Left cardiac atrium (tissue), 4 donors: ENCODE measurements at places on chromosomes 16 and 17. TPM values are rescaled to one million over a fixed set of nuclear protein-coding genes. Genes with fewer than 3 reads are reported as not detected.

DNA sequence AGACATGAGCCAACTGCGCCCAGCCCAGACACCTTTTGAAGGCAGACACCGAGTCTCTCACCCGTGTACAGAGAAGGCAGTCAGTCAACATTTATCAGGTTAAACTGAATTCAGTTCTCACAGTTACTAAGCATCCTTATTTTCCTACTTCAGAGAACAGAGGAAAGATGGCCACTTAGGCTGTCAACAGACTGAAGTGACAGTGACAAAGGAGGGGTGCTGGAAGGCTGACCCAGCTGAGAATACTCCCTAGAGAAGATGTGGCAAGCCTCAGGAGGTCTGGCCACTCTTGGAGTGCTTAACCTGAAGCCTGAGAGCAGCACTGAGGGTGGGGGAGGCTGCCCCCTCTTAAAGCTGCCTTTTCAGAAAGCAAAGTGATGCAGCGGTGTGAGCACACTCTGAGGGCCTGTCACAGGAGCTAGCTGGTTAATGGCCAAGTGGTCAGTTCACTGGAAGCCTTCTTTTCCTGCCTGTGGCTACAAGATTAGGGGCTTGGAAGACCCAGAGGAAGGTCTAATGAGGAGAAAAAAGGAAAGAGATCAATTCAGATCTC is 51.0 kb upstream of the SREBF1 start:
- DNase-seq = no peak

- no peak for DNase-seq
Measured at GRCh38 chr16:11409398-11409797, 64.1 kb downstream of the RMI2 start.

DNA sequence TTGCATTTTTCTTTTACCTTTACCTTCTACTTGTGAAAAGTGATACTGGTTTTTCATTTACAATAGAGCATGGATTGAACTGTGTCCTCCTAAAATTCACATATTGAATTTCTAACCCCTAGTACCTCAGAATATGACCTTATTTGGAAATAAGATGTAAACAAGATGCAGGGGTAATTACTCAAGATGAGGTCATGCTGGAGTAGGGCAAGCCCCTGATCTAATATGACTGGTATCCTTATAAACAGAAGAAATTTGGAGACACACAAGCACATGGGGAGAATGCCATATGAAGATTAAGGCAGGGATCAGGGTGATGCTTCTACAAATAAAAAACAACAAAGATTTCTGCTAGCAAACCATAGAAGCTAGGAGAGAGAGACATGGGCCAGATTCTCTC is 12.2 kb downstream of the MYH13 start:
- DNase-seq = no peak

DNA sequence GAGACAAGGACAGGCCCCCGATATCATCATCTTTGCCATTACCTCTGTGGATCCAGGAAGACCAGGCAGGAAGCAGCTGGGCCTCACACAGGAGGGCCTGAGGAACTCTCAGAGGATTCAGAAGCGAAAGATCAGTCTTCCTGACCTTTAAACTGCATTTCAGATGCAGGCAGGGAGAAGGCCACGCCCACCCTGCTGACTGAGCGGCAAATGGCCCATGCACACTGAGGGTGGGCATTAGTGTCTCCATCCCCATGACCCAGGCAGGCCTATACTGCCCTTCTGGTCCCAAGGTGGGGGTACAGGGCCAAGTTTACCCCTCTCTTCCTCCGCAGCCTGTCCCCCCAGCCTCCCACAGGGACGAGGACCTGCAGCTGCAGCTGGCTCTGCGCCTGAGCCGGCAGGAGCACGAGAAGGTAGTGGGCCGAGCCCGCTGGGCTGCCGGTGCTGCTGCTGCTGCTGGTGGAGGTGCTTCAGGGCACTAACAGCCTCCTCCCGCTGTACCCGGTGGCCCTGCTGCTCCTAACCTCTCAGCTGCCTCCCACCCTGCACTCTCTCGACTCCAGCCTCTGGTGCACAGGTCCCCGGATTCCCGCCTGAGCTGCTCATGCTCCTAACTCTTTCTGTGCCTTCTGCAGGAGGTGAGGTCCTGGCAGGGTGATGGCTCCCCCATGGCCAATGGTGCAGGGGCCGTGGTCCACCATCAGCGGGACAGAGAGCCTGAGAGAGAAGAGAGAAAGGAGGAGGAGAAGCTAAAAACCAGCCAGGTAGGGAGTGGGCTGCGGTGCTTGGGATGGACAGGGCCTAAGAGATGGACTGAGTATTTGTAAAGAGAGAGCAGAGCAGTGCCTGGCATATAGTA is 6.2 kb downstream of the EPN3 start:
- DNase-seq = no peak

DNA sequence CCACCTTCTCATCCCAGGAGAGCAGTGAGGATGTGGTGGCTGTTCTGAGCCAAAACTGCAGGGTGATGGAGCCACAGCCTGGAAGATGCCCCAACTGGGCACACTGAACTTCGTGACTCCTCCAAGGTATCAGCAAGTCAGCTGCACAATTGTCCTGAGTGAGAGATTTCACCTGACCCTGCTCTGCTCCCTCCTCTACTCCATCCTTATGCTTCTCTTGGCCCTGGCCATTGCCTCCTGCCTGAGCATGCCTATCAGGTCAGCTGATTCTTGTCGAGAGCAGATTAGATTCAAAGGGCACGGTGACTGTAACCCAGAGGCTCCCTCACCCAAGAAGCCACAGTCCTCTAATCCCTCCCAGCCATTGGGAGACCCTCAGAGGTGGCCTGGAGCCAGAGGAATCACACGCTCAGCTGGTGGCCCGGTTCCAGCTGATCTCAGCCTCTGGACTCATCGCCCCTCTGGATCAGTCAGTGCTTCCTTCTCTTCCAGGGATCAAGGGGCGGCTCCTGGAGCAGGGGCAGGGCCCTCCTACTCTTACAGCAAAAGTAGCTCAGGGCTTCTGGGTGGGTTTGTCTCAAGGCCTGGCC is 7.0 kb upstream of the CYB561 start:
- no peak for DNase-seq

DNA sequence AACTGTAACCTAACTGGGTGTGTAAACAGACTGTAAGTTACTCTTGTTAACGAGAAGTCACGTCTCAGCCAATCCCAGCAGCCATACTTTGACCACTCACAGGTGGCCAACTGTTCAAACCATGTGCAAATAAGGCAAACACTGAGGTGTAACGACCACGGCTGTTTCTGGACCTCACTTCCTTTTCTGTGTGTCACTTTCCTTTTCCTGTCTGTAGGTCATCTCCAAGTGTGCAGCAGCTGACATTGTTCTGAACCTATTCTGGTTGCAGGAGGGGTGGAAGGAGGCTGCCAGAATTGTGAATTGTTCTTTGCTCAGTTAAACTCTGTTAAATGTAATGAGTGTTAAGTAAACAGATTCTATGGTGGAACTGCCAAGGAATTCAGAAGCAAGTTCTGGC is 627.4 kb downstream of the KCNJ2 start:
- no peak for DNase-seq

The HOXB8 gene
- total RNA-seq = not detected

- peak; percentile 93 for DNase-seq
Measured at GRCh38 chr17:42458497-42459255, at the start of gene ATP6V0A1. ATP6V0A1 (plus strand) TSS chr17:42458878; CDS start chr17:42460895, 2,017 bp downstream.

GRCh38 chr16:2200313-2200712 is 3.9 kb upstream of the CASKIN1 start:
- no peak for DNase-seq

The NPIPA2 gene
- total RNA-seq = 3.6 TPM

The TBC1D3G gene
- not detected for total RNA-seq

GRCh38 chr16:31427441-31428278 is 500 bp downstream of the COX6A2 start:
- peak; percentile 69 for DNase-seq

GRCh38 chr17:78665952-78666920 is 89.0 kb upstream of the DNAH17 start:
- peak; percentile 82 for DNase-seq

DNA sequence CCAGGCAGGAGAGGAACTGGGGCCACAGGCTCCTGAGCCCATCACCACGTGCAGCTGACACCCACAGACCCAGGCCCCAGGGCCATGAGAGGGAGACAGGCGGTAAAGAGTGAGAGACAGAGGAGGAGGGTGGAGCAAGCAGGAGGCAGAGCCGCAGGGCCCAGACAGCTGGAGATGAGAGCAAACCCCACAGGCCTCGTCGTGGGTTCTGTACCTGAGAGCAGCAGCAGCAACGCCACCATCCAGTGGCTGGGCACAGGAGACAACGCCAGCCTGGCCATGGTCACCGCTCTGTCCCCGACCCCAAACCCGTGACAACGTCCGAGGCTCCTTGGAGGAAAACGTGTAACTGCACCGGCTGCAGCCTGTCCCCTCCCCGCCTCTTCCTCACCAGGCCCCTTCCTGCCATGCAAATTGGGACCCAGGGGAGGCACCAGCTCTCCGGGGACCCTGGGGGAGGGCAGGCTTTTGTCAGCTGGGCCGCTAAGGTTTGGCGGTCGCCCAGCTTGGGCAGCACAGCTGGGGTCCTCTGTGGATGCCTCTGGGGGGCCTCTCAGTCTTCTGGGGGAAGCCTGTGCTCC is at the start of gene CD79B:
CD79B (minus strand) TSS at position 351 of the 581 bp plus-strand sequence; CDS start at position 281, 70 bp downstream.
- no peak for DNase-seq

The CCDC200 gene
- total RNA-seq = not detected

GRCh38 chr17:74274709-74275340 is 791 bp downstream of the DNAI2 start:
- no peak for DNase-seq

The PYDC1 gene
- not detected for total RNA-seq

DNA sequence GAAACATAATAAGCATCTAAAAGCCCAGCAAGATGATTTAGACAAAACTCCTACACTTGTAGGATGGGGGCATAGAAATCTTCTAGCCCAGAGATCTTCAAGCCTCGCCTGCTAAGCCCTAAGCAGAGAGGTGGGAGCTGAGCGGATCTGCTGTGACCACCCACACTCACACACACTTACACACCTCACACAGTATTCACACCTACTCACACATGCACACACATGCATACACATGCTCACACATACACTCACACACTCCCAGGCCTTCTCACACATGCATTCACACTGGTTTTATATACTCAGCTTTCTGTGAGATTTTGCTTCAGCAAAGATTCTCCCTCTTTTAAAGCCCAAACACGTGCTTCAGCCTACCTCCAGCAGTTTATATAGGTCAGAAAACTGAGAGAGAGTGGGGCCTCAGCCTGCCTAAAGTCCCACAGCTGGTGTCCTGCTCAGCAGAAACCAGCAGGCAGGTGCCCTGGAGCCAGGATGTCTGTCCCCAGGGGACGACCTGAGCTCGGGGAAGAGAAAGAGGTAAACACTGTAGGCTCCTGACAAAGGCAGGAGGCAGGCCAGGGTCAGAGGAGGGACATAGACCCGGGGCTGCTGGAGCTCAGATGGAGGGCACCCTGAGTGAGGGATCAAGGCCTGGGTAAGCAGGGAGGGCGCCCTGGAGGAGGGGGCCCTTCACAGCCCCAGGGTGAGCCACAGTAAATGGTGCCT is 12.0 kb upstream of the KRT19 start:
- no peak for DNase-seq

GRCh38 chr17:12637745-12638651 is 27.7 kb upstream of the MYOCD start:
- no peak for DNase-seq

- no peak for DNase-seq
Measured at GRCh38 chr17:34245351-34245905, 9.7 kb upstream of the CCL2 start.

DNA sequence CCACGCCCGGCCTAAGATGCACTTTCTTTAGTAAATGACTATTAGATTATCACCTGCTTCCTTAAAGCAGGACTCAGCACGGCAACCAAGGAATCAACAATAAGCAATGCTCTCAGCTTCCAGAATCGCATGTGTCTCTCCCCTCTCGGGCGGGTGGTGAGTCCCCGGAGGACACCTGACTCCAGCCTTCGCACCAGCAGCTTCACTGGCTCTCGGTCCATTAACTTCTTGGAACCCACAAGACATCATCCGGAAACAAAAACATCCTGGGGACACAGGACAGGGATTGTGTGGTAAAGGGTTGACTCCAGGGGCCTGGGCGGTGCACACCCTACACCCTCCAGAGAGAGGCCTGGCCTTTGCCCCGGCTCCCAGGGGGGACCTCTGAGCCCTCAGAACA is 22.7 kb downstream of the UTS2R start:
- peak; percentile 3 for DNase-seq

The TTYH2 gene
- total RNA-seq = 15.6 TPM

DNA sequence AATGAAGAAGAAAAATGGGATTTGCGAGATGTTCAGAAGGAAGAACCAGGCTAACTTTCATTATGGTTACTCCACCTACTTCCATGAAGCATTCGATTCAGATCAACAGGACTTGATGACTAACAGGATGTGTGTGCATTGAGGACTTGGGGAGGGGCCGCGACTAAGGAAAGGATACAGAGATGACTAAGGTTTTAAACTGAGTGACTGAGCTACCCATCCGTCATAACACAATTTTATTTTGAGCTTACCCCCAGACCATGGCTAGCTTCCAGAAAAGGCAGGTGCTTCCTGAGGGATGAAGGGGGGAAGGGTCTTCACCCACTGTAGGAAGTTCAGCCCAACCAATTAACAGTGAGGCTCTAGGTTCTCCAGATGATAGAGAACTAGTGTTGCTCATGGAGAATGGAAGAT is 2.5 kb upstream of the CDYL2 start:
- DNase-seq = peak; percentile 29

- DNase-seq = peak; percentile 57
Measured at GRCh38 chr16:85227946-85228862, 115.9 kb upstream of the CIBAR2 start.

DNA sequence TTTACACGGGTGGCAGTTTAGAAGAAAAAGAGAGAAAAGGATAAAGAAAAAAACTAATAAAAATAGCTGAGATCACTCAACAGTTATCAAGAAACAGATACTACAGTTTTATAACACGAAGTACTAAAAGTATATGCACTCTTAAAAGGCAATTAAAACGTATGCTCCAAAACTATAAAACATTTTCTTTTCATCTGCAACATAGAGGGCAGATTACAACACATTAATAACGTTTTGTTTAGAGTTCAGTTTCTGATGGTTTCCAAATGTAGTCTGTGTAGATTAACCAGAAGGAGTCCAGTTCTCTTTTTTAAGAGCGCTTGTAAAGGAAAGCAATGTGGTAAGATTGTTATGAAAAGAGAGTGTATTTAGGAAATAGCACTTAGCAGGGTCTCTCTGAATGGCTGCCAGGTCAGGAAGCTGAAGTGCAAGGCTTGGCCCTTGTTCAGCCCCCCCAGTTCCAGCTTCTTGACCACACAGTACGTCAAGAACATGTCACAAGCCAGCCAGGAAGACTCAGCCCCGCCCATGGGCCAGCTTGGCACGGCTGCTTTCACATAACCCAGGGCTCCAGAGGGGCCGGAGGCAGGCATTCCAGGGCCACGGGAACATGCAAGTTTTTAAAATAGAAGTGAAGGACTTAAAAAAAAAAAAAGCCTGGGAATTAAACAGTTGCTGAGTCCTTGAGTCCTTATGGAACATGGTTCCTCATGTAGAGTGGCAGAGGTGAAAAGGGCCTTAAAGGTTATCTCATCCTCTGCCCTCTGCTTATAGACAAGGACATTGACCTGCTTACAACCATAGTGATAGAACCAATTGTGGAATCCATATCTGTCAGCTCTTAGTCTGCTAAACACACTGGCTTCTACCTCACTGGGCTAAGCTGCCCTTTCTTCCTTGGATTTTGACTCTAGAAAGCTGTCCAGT is 147.4 kb upstream of the TBX2 start:
- peak; percentile 94 for DNase-seq
